Fibroblast of gingiva (primary cell): ENCODE measurements at places on chromosomes 1 and 21.

- DNase-seq, result no peak
Measured at GRCh38 chr1:37404711-37405110, 69.7 kb upstream of the ZC3H12A start.

DNA sequence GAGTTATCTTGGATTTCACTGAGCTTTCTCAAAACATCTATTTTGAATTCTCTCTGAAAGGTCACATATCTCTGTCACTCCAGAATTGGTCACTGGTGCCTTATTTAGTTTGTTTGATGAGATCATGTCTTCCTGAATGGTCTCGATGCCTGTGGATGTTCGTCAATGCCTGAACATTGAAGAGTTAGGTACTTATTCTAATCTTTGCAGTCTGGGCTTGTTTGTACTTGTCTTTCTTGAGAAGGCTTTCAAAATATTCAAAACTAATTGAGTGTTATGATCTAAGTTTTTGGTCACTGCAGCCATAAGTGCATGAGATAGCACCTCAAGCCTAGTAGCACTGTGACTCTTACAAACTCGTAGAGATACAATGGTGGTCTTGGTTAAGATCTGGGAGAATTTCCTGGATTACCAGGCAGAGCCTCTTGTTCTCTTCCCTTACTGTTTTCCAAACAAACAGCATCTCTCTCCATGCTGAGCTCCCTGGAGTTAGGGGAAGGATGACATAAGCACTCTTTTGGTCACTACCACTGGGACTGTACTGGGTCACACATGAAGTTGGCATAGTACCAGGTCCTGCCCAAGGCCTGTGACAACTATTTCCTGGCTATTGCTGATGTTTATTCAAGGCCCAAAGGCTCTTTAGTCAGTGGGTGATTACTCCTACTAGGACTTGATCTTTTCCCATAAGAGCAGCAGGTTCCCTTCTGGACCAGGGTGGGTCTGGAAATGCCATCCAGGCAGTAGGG lies 25.6 kb downstream of the SLC22A15 start:
- DNase-seq, result no peak

DNA sequence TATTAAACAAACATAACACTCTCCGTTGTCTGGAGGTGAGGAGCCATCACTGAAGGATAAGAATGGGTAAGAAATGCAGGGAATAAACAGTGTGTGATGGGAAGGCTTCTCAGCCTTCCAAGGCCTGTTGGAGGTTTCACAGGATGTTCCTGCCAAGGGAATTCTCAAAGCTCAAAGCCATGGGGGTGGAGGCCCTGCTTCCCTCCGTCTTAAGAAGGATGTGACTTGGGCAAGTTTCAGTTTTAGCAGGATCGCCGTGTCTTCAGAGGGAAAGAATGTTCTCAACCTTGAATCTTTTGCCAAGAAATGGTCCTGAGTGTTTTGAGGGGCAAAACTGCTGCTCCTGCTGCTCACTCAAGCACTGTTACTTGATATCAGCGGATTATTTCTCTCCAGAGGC lies 41.7 kb upstream of the IL20 start:
- DNase-seq, result no peak

DNA sequence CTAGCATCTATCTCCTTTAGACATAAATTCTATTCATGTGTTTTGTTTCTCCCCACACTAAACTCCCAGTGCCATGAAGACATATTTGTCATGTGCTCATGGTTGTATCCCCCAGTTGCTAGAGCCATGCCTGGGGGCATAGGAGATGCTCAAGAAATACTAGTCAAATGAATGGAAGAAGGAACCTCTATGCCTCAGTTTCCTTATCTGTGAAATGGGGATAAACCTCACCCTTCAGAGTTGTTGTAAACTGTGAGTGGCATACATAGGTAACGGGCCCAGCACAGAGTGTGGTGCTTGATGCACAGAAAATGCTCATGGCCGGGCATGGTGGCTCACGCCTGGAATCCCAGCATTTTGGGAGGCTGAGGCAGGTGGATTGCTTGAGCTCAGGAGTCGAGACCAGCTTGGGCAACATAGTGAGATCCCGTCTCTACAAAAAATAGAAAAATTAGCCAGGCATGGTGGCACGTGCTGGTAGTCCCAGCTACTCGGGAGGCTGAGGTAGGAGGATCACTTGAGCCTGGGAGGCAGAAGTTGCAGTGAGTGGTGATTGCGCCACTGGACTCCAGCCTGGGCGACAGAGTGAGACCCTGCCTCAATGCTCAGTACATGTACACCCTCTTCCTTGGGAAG lies 8.7 kb downstream of the LDLRAD2 start:
- DNase-seq, result no peak

DNA sequence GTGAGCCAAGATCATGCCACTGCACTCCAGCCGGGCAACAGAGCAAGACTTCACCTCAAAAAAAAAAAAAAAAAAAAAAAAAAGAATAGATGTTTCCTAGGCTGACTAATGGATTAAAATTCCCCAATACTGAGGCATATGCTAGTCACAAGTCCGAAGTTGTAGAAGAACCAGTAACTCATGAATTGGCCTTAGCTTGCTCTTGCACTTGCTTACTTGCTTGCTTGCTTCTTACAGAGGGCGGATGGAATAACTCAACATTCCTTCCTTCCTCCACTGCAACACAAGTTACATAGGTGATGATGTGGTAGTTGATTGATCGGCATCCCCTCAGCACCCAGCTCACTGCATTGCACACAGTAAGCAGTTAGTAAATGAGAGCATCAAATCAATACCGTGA lies 2.8 kb upstream of the TARS2 start:
- no peak for DNase-seq

GRCh38 chr1:36924282-36924811 lies 110.0 kb downstream of the GRIK3 start:
- DNase-seq, result no peak

DNA sequence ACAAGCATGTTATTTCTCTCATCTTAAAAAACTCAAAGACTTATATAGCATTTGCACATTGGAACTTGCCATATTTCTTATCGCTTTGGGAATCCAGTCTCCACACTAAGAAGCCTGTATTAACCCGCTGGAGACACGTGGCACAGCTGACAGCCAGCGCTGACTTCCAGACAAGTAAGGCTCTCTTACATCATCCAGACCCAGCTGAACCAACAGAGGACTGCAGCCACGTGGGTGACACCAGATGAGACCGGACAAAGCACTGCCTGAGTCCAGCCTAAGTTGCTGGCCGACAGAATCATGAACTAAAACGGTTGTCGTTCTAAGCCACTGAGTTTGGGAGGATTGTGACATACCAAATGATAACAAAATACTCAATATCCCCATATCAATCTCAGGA lies 6.3 kb upstream of the CD247 start:
- DNase-seq, result no peak

DNA sequence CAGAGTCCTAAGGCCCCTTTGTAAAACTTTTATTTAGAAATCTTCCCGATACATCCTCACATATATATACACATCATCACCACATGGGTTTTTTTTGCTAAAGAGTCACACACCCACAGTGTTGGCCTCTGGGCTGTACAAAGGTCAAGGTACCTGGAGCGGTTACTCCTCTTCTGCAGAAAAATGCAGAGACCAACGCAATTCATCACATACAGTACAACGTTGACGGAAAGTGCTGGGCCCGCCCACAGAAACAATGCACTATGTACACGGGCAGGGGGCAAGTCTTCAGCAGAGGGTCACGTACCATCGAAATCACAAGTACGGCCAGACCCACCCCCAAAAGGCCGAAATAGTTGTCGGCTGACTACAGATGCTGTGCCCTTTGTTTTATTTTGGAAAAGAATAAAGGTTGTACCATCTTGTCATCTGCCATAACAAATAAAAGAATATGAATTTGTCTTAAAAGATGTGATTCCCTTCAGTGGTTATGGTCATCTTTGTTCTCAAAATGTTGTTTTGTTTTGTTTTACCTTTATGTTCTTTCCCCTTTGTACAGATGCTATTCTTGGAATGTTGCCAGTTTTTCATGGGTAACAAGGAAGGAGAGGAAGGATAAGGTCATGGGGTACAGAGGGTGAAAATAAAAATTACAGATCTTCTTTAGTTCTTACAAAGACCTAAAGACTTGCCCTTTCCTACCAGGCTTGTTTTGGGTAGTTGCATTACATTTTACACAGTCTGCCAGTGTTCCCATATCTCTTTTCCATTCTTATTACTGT lies 15.6 kb downstream of the TAL1 start:
- DNase-seq, result no peak

- no peak for DNase-seq
Measured at GRCh38 chr1:53579221-53580008, 120.2 kb downstream of the DMRTB1 start.

GRCh38 chr1:22118291-22118992 lies 24.5 kb downstream of the WNT4 start:
- no peak for DNase-seq

- peak; percentile 54 for DNase-seq
Measured at GRCh38 chr1:51482881-51483280, 36.2 kb downstream of the EPS15 start.

- DNase-seq, result no peak
Measured at GRCh38 chr1:112800289-112800688, 85.2 kb upstream of the PPM1J start.

DNA sequence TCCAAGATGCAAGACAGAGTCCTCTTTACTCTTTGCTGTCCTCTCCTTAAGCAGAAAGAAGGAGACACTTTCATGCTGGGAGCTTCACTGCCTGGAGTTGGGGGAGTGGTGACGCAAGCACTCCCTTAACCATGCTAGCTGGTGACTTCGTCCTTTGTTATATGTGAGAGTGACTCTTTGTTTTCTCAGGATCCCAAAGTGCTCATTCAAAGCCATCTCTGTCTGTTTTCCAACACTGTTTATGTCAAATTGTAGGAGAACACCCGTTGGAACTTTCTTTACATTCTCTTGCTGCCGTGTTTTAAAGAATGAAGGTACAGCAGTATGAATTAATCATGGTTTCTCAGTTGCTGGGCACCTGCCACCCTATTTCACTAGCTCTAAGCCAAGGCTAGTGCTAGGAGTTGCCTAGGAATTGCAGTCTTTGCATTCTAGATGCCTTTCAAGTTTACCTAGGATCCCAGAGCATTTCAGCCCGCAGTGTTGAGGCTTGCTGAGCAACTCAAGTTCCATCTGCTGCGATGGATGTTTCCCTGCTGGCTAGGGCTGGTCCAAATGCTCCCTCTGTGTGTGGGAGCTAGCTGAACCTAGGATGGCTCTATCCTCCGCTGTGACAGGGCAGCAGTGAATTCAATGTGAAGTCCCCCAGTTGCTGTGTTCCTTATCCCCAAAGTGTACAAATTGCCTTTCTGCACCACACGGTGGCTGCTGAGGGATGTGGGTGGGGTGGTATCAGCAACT lies 82.6 kb upstream of the GPR52 start:
- no peak for DNase-seq

- peak; percentile 99 for DNase-seq
Measured at GRCh38 chr1:65514041-65514440, 93.6 kb downstream of the LEPR start.

- DNase-seq, result no peak
Measured at GRCh38 chr1:113321771-113322387, 68.4 kb upstream of the MAGI3 start.

GRCh38 chr1:36851595-36851994 lies 182.7 kb downstream of the GRIK3 start:
- no peak for DNase-seq

- DNase-seq, result peak; percentile 67
Measured at GRCh38 chr1:85228972-85229371, 28.2 kb upstream of the SYDE2 start.

GRCh38 chr1:151003180-151003579 lies 3.5 kb downstream of the MINDY1 start:
- DNase-seq, result no peak
